Uterus (tissue), 4 donors: ENCODE measurements at places on chromosomes 5 and 9. TPM values are rescaled to one million over a fixed set of nuclear protein-coding genes. Genes with fewer than 3 reads are reported as not detected.

DNA sequence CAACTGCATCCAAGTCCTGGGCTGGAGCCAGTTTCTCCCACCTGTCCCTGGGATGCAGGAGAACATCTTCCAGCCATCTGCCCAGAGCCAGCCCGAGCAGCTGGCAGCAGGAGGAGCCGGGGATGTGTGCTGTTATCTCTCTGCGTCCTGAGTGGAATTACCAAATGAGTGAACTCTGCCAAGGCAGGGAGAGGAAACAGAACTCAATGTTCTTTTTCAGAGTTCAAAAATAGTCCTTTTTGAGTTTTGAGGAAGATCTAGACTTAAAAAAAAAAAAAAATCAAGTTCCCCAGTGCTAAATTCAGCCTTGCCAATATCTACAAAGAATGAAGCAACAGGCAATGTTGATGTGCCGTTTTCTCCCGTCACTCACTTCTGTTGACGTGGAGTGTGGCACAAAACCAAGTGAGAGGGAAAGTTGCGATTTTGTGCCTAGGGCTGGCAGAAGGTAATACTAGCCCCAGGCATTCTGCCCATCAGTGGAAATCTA is 56.2 kb downstream of the TMOD1 start:
- no peak overlapping the region for H3K4me3 ChIP-seq
- H3K36me3 ChIP-seq = no peaks in the 10 kb centered on the region
- peaks cover 17% of the 10 kb centered on the region for H3K4me1 ChIP-seq
- H3K27me3 ChIP-seq = no peaks in the 10 kb centered on the region

GRCh38 chr9:127457191-127457878 is 6.0 kb downstream of the LRSAM1 start:
- H3K4me1 ChIP-seq = peaks cover 5% of the 10 kb centered on the region
- H3K36me3 ChIP-seq = no peaks in the 10 kb centered on the region
- H3K27ac ChIP-seq = no peak overlapping the region

The HTR4 gene
- 0.26 TPM for total RNA-seq

The MAMDC2 gene
- total RNA-seq = 42.7 TPM

The DBH gene
- total RNA-seq = not detected

DNA sequence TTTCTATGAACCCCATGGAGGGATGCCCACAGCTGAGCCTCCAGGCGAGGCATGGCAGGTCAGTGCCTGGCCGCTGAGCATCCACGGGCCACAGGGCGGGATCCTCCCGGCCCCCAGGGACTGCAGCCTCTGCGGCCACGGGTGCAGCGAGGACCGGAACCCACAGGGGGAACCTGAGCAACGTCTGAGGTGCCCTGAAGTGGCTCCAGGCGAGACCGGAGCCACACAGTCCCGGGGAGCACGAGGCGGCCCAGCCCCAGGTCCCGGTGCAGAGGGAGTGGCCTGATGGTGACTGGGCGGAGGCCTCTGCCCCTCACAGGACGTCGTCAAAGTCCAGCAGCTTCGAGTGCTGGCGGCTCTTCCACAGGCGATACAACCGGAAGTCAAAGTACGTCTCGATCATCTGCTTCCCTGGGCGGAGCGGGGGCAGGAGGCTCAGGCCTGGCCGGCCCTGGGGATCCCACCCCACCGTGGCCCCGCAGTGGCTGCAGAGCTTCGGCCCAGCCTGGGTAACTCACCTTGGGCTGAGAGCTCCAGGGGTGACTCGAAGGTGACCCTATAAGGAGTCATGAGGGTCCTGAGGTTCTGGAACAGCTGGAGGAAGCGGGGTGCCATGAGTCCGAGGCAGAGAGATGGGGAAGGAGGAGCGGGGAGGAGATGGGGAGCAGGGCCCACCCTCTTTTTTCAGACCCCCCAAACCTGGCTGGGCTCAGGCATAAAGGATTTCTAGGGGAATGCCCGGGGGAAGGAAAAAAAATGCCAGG is 8.1 kb upstream of the ENTPD8 start:
- no peak overlapping the region for H3K27ac ChIP-seq
- H3K36me3 ChIP-seq = no peaks in the 10 kb centered on the region
- H3K4me3 ChIP-seq = no peak overlapping the region
- H3K4me1 ChIP-seq = no peaks in the 10 kb centered on the region
- no peaks in the 10 kb centered on the region for H3K27me3 ChIP-seq
- no peak for DNase-seq

DNA sequence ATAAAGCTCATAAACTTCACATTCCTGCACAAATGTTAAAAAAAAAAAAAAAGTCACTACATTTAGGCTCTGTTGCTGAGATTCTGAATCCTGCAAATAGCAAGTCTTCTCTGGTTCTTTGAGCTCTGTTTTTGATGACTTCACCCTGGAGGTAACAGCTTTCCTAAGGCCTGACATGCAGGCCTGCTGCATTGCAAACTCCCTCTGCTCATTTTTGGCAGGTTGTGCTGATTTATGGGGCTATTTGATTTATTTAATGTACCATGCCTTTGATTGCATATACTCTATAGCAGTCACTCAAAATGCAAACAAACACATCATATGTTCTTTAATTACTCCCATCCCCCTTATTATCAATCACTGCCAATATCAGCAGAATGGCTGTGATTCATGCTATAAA is 416.1 kb upstream of the IZUMO3 start:
- no peaks in the 10 kb centered on the region for H3K36me3 ChIP-seq
- H3K4me1 ChIP-seq = no peaks in the 10 kb centered on the region
- no peak for DNase-seq
- H3K4me3 ChIP-seq = no peak overlapping the region
- H3K27me3 ChIP-seq = no peaks in the 10 kb centered on the region
- no peak overlapping the region for H3K27ac ChIP-seq

The ENHO gene
- 2.2 TPM for total RNA-seq

The FGF1 gene
- 0.51 TPM for total RNA-seq

DNA sequence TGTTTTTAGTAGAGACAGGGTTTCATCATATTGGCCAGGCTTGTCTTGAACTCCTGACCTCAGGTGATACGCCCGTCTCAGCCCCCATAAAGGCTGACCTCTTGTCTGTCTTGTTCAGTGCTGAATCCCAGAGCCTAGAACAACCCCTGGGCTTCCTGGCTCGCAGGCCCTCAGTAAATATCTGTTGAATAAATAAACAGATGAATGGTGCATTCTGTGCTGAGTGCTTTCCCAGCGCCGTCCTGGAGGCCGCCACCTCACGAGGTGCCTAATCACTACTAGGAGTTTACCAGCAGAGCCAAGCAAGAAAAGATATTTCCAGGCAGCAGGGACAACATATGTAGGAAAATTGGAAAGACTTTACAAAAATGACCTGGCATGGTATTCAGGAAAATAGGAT is 88.5 kb downstream of the SNX24 start:
- H3K36me3 ChIP-seq = no peaks in the 10 kb centered on the region
- H3K4me3 ChIP-seq = no peak overlapping the region
- H3K27ac ChIP-seq = no peak overlapping the region
- no peaks in the 10 kb centered on the region for H3K27me3 ChIP-seq

GRCh38 chr5:72241346-72242003 is 78.6 kb downstream of the MRPS27 start:
- H3K27ac ChIP-seq = no peak overlapping the region
- H3K27me3 ChIP-seq = no peaks in the 10 kb centered on the region
- no peak for DNase-seq
- H3K4me3 ChIP-seq = no peak overlapping the region

DNA sequence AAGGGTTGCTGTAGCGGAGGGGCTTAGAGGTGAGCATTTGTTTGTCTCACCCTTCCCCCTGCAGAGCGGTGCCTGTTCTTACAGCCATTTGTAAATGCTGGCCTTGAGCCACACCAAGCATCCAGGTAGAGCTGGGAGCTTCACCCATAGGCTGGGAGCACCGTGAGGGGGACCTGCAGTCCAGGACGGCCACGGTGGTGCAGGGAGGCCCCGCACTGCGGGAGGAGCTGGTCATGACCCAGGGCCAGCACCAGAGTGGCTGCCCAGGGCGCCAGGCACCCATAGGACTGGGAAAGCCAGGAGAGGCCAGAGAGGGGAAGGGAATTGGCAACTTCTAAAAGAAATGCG is 197.3 kb upstream of the ADAMTS16 start:
- no peak for DNase-seq
- no peaks in the 10 kb centered on the region for H3K4me1 ChIP-seq
- no peak overlapping the region for H3K4me3 ChIP-seq
- H3K27ac ChIP-seq = no peak overlapping the region
- H3K27me3 ChIP-seq = no peaks in the 10 kb centered on the region

- H3K27me3 ChIP-seq = no peaks in the 10 kb centered on the region
- DNase-seq = no peak
- H3K36me3 ChIP-seq = no peaks in the 10 kb centered on the region
- H3K4me3 ChIP-seq = no peak overlapping the region
- no peaks in the 10 kb centered on the region for H3K4me1 ChIP-seq
Observed at GRCh38 chr9:29068461-29068860, 1495.2 kb upstream of the C9orf72 start.

The CDH10 gene
- total RNA-seq = not detected

GRCh38 chr5:126219616-126220015 is 203.6 kb upstream of the GRAMD2B start:
- H3K4me1 ChIP-seq = no peaks in the 10 kb centered on the region
- no peak for DNase-seq
- H3K36me3 ChIP-seq = no peaks in the 10 kb centered on the region
- no peak overlapping the region for H3K27ac ChIP-seq

GRCh38 chr5:94470802-94471201 is 147.6 kb downstream of the KIAA0825 start:
- no peak overlapping the region for H3K27ac ChIP-seq
- H3K36me3 ChIP-seq = no peaks in the 10 kb centered on the region
- no peaks in the 10 kb centered on the region for H3K4me1 ChIP-seq
- no peak overlapping the region for H3K4me3 ChIP-seq

DNA sequence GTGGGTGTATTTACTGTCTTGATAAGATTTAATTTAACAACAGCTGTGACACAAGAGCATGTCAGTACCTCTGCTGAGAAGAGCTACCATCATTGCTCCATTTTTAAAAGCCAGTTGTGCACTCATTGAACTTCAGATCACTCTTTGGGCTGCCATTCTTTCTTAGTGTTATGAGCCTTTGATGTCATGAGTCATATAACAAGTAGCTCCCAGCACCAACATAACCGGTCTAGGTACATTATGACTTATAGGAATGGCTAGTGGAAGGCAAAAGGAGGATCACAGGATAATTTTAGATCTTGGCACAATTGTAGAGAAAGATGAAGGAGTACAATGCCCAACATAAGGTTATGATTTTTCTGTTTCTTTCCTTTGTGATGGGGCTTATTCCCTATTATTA is 170.8 kb upstream of the FBN2 start:
- DNase-seq = no peak
- no peaks in the 10 kb centered on the region for H3K4me1 ChIP-seq
- no peaks in the 10 kb centered on the region for H3K27me3 ChIP-seq

The WNT8A gene
- total RNA-seq = not detected

The TGFBI gene
- 27.9 TPM for total RNA-seq

The IL9 gene
- not detected for total RNA-seq

GRCh38 chr5:9456435-9457042 is 89.3 kb downstream of the SEMA5A start:
- DNase-seq = no peak
- no peaks in the 10 kb centered on the region for H3K36me3 ChIP-seq
- no peaks in the 10 kb centered on the region for H3K27me3 ChIP-seq
- no peaks in the 10 kb centered on the region for H3K4me1 ChIP-seq
